ENCODE measurements at places on chromosomes 16 and 17. TPM values are rescaled to one million over a fixed set of nuclear protein-coding genes. Genes with fewer than 3 reads are reported as not detected.

KRTAP4-5 gene
- not detected for polyA plus RNA-seq

ABCC6 gene
- polyA plus RNA-seq, result 23.5 TPM

DNA sequence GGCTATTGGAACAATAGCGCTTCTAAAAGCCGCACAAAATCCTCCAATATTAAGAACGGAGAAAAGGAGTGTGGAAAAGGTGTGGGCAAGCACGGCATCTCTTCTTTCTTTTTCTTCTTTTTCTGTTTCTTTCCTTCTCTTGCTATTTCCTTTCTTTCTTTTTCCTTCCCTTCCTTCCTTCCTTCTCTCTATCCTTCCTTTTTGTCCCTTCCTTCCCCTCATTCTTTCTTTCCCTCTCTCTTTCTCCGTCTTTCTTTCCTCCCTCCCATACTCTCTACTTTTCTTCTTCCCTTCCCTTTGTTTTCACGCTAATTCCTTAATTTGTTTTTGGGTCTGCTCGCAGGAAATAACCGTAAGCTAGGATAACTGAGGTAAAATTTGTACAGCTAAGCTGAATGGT, 478.2 kb downstream of the MAF start:
- no peak for DNase-seq

DNA sequence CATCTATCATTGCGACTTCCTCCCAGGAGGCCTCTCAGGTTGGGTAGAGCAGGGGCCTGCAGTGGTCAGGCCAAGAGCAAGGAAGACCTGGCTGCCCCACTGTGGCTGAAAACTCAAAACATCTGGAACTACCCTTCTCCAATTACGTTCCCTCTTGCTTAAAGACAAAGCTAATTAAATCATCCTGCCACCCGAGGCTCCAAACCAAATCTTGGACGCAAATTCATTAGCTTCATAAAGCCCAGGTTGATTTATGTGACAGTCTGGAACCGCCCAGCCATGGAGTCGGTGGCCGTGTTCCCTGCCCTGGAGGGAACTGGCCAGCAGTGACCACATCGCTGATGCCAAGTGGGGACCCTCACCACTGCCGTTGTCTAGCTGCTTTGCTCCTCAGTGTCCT, 21.4 kb downstream of the GRIN2C start:
- no peak for DNase-seq

DNA sequence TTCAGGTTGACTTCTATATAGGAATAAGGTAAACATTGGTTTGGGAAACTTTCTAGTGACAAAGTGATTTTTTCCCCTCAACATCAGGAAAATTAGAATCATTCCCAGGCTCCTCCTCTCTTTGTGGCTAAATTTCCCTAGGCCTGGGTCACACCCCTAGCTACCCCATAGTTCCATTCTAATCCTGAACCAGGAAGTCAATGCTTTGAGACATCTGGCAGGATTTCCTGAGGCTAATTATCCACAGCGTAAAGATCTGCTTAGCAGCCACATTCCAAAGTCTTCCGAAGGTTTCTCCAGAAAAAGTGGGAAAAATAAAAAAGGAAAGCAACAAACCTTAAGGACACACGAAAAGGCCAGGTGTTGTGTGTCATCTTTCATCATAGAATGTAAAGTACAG, 60.3 kb upstream of the CORO6 start:
- no peak for DNase-seq
